ENCODE measurements at places on chromosomes 7 and 10.

DNA sequence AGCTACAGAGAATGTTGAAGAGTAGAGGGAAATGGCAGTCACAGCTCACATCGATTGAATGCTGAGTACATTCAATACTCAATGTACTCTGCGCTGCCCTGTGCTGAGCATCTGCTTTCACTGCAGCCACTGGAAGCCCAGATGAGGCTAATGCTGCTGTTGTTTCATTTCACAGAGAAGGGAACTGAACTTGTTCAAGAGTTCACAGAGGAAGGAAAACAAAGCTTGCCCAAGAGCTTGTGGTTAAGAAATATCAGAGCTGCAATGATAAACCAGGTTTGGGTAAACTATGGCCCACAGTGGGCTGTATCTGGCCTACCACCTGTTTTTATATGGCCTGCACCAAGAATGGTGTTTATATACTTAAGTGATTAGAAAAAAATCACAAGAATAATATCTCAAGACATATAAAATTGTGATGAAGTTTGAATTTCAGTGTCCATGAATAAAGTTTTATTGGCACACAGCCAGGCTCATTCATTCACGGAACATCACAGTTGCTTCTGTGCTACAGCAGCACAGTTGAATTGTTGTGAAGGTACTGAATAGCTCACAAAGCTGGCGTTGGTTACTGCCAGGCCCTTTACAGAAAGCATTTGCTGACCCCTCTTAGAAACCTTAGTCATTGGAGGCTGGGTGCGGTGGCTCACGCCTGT lies 64.1 kb downstream of the CFAP58 start:
- no peak for DNase-seq

GRCh38 chr10:62426600-62426999 lies 52.4 kb downstream of the ZNF365 start:
- no peak for DNase-seq

GRCh38 chr7:37211097-37211880 lies 237.4 kb downstream of the ELMO1 start:
- no peak for DNase-seq

DNA sequence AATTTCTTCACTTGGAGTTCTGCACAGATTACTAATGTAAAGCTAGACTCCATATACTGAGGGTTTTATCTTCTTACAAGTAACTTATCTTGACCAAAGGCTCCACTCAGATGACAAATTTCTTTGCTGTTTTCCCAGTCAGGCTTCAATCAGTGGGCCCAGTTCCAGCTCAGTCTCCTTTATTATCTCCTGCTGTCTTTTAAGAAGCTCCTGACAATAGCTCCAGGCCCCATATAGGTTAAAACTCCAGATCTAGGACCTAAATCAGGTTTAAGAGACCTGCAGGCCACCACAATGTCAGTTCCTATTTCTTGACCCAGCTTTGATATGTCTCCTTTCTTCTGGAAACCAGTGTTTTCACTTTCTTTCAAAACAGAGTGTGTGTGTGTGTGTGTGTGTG lies 165.2 kb downstream of the RELN start:
- DNase-seq: no peak

DNA sequence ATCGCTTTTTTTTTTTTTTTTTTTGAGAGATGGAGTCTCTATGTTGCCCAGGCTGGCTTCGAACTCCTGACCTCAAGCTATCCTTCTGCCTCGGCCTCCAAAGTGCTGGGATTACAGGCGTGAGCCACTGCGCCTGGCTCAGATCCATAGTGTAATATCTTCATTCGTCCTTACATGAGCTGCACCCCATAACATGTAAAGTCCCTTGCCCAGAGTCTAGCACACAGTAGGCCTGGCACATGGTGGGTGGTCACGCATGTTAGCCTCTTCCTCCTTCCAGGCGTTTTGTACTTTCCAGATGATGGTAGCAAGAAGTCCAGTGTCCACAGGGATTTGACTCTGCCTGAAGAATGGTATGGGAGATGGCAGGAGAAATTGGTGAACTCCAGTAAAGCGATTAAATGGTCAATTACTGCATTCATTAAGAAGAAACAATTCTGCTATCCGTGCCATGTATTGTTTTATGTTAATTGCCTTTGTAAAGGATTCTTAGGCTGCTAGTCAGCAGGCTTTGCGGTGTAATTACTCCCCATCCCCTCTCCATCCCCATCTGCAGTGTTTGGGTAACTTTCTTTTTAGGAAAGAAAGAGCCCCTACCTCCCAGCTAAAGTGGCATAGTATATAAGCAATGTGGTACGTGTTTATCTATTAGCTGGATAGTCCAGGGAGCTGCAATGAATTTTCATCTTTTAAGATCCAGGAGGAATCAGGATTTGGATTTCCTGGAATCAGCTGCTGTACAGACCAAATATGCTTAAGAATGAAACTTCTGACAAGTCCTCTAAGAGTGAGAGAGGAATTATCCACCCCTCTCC lies 1.2 kb downstream of the TPST1 start:
- no peak for DNase-seq

GRCh38 chr7:116222501-116222900 lies 12.2 kb downstream of the TES start:
- no peak for DNase-seq

DNA sequence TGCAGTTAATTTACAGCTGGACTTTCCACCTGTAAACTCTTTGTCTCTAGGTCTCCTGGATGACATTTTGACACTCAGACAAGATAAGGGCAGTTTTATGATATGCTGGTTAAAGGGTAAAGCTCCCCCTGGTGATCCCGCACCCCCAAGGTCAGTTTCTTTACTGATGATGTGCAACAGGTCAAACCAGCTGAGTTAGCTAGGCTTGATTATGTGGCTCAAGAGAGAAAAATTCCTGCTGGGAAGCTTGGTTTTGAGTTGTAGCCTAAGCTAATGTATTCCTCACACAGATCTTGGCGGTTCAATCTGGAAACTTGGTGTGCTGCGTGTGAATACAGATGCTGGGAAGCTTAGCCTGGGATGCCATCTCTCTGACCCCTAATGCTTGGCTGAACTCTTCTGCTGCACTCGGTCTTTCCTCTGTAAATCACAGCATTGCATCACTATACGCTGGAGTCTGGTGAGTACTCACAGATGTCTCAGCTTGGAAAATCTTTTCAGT lies 11.4 kb upstream of the AKR1D1 start:
- DNase-seq: no peak

GRCh38 chr10:71605263-71605962 lies 114.2 kb downstream of the C10orf105 start:
- no peak for DNase-seq

Measured in stimulated activated CD8-positive, alpha-beta memory T cell treated with anti-CD3 and anti-CD28 coated beads, Interleukin-7, amount 100 ng/mL, for 4 hours (primary cell).